ENCODE measurements at places on chromosomes 3 and 15.

- DNase-seq = no peak
Measured at GRCh38 chr15:57149196-57149595, 227.1 kb upstream of the CGNL1 start.

DNA sequence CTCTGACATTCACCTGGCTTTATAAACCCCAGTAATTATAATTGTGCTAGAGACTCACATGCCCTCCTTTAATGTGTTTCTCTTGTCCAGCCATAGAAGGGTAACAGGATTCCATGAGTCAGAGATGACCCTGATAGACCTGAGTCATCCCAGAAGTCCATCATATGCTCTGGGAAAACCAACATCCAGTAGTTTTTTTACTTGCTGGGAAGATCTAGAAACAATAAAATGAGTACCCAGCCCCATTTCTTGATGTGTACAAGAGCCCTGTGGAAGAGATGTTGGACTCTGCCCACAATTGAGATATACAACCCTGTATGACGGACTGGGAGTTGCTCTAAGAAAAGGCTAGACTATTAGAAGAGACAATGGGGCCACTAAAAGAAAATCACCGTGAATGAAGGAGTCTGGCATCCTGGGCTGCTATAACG lies 22.4 kb upstream of the THUMPD3 start:
- DNase-seq = no peak

DNA sequence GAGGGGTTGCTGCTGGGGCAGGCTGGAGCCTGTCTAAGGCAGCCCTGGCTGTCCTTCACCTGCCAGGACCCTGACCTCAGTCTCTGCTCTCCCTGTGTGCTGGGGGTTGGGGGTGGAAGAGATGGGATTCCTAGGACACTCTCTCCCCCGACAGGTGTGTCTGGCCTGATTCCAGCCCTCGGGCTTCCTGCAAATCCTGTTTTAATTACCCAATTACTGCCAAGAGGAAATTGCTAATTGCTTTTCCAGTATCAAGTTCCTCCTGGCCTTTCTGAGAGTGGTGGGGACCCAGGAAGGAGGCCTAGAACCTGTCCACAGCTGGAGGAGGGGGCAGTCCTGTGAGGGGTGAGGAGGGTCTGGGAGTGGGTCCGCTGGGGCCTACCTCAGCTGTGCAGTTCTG lies 15.8 kb downstream of the PLXNA1 start:
- no peak for DNase-seq

GRCh38 chr3:8765528-8765927 lies 3.9 kb downstream of the OXTR start:
- DNase-seq = no peak

DNA sequence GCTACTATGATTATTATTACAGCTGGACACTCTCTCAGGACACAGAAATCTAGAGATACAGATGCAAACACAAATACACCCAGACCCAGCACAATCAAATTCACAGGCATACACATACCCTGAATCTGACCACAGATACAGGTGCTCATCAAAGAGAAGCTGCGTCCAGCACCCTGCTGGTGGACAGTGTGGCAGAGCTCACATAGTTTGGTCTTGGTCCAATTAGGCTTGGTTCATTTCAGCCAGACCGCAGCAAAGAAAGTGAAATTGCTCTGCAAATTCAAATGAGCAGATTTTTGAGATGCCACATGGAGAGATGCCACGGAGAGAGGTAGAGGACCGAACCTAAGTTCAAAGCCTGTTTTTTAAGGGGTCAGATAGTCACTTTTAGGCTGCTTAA lies 55.6 kb downstream of the ANAPC13 start:
- no peak for DNase-seq

- no peak for DNase-seq
Measured at GRCh38 chr3:62370112-62370857, 3.1 kb downstream of the FEZF2 start.

DNA sequence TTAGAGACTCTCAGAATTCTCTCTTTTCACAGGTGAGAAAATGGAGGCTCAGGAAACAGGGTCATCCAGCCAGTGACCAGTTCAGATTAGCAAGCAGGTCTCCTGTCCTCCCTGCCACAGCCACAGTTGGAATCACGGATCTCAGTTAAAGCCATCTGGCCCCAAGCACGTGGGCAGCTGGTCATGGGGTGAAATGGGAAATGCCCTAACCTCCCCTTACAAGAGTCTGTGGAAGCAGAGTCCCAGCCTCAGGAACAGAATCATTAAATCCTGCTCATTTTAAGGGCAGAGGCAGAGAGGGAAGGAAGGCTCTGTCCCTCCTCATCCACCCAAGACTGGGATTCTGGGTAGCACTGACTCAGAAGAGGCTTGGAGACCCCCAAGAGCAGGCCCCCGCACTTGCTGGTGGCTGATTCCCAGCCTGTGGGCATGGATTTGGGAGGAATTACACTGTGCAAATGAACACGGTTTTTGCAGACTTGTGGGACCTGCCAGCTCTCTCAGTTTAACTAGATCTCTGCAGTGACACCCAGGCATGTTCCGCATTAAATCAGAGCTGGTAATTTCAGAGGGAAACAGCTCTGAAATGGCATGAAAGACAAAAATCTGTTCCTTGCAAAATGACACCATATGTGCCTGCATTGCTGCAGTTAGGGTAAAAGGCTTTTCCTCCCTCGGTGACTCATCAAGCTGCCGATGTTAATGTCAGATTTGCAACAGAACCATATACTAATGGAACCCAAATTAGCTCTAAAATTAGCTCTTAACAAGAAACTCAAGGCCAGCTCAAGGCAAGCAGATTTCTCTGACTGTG lies 89.0 kb downstream of the BDH1 start:
- no peak for DNase-seq

DNA sequence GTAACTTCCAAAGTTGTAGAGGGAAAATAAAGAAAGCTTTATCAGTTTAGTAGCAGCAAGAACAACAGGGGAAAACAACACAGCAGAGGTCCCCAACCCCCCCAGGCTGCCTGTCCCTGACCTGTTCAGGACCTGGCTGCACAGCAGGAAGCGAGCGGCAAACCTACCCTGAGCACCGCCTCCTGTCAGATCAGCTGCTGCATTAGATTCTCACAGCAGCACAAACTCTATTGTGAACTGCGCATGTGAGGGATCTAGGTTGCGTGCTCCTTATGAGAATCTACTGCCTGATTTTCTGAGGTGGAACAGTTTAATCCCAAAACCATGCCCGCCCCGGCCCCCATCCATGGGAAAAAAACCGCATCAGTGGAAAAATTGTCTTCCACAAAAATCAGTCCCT lies 40.3 kb downstream of the USP50 start:
- no peak for DNase-seq

DNA sequence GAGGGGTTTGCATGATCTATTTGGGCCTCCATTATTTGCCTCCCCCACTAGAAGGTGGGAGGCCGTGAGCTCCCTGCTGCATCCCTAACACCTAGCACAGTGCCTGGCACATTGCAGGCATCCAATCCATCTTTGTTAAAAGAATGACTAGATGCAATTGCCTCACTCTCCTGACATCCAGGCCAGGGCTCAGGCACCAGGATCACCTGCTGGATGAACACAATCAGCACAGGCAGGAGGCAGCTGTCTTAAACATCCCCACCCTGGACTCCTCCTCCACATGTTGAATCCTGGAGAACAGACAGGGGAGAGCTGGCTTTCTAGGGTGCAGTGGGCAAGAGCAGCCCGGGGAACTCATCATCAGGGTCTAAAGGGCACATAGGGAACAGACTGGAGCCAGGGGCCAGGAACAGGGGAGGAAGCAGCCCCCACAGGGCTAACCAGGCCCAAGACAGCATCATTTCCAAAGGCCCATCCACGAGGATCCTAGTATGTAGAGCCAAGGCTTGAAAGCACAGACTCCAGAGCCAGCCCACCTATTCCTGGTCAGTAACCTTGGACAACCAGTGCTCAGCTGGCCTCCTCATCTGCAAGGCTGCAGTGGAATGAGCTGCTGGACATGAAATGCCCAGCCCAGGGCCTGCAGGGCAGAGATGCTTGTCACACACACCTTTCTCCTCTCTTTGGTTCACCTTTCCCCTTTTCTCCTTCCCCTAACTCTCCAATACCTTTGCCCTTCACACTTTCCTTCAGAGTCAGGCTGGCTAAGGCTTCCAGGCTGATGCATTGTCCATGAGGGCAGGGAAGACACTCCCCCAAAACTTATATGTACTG lies 254.4 kb upstream of the TLE3 start:
- no peak for DNase-seq

DNA sequence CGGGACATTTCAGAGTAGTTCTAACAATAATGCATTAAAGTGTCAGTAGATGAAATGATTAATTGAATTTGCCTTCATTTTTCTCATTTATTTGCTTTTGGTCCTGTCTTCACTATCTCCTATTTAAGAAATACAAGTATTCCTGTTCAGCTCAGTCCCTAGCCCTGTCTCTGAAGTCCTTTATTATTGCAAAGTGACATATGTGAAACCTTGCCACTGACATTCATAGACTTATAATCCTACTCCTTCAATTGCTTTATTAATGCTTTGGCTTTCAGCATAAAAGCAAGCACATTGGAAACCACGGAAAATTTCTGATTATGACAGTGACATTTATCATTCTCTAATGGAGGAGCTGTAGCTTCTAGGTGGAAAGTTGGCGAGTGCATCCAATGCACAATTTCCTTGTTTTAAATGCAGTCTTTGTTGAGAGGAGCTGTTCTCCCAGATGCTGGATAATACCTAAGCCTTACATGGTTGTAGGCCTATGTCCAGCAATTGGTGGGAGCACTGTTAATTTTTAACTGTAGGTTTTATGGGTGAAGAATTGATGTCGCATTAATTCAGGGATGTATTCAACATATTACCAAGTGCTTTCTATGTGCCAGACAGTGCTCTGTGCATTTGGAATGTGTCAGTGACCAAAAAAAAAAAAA lies 337.8 kb downstream of the FEZF2 start:
- no peak for DNase-seq

DNA sequence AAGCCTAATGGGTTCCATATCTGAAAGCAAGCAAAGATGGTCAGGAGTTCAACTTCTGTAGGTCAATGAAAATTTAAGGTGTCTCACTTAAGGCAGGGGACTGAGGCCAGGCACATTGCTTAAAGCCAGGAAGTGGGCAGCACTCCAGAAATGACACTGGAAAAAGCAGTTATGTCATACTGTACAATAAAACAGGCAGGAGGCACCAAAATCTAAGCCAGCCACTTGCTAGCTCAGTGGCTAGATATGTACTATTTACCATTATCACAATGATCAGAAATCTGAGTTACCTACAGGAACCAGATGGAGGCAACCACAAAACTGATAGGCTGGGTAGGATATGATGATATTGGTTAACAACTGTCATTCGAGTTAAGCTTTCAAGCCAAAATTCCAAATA lies 57.3 kb downstream of the FRMD5 start:
- no peak for DNase-seq

GRCh38 chr15:63905558-63906265 lies 72.0 kb upstream of the HERC1 start:
- DNase-seq = no peak

DNA sequence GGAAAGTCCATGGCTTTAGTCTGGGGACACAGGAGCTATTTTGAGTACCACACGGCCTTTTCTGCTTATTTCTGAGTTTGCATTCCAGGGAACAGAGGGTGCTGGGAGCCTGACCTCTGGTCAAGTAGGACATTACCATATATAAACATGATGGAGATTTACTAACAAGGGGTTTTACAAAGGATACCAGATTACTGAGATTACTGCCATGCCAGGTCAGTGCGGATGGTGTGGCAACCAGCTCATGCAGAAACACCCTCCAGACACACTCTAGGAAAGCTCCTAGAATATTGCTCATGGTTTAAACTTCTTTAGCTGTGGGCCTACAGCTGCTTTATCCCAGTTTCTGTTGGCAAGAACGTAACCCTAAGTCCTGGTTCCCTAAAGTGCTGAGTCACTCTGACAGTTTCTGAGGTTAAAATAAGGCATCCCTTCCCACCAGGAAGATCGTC lies 54.3 kb upstream of the AGTR1 start:
- DNase-seq = no peak

DNA sequence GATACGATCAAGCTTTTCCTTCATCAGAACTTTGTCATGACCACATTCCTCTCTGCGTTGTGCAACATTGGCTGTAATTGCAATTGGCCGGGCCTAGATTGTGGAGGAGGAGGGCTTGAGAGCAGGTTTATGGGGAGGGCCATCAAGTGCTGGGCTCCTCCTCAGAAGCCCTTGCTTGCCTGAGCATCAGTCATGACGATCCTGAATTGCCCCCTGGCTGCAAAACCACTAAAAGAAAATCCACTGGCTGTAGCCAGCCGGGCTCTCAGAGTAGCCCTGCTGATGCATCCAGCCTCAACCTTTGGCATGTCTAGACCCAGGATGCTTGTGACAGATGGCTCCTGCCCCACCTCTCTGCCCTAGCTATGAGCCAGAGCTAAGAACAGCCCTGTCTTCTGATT lies 13.4 kb upstream of the TRH start:
- no peak for DNase-seq

- no peak for DNase-seq
Measured at GRCh38 chr3:64919934-64920333, 232.1 kb upstream of the ADAMTS9 start.

- no peak for DNase-seq
Measured at GRCh38 chr3:179958143-179958542, 78.6 kb downstream of the PEX5L start.

DNA sequence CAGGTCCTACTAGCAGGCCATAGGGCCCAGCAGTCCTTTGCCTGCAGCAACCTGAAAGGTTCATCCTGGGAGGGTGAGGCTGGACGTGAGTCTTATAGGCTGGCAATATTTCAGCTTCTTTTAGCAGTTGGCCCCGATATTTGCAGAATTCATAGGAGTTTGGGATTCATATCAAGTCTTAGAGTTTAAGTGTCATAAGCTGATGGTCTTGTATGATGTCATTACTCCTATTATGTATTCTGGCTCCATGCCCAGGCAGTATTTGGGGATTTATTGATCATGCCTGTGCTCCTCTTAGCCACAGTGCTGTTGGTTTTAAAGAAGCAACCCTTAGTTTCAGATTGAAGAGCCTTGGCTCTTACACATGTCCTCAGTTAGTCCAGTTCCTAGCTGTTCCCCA lies 41.3 kb upstream of the POLR2M start:
- no peak for DNase-seq

GRCh38 chr15:56537881-56538280 lies 72.9 kb upstream of the MNS1 start:
- DNase-seq = peak; percentile 4

DNA sequence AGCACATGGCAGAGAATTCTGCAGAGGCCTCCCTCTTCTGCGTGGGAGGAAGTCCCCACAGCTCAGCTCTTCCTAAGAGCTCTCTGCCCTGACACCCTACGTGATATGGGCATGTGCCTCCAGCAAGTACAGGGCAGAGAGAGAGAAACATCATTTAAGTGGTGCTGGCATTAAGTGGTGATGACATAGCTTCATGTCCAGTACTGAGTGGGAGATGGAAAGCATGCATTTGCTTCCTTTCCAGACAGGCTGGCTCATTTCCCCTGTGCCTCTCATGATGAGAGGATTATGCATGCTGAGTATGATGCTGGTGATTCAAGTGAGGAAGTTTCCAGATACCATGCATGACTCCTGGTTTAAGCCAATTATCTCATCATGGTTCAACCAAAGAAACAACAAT lies 26.9 kb downstream of the BFSP2 start:
- no peak for DNase-seq

Measured in stimulated activated naive CD4-positive, alpha-beta T cell (primary cell).